ENCODE measurements at places on chromosomes 1 and 21.

GRCh38 chr1:89081005-89081404 lies 16.0 kb upstream of the GBP1 start:
- no peak for DNase-seq

DNA sequence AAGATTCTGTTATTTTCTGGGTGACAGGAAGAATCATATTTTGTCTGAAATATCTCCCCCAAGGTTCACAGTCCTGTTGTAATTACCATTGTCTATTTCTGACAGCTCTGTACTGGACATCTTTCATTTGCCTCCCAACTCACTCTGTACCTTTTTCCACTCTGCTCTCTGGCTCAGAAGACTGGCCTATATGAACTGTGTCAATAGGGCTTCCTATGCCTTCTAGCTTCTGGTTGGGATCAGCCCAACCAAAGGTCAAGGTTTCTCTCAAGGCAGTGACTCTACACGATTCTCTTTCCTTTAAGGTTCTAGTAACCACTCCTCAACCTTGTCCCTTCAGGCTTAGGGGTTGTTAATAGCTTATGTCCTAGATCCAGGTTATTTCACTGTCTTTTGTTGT lies 17.5 kb downstream of the KLHL12 start:
- no peak for DNase-seq

GRCh38 chr1:33429332-33429731 lies 1.6 kb downstream of the PHC2 start:
- DNase-seq: no peak

DNA sequence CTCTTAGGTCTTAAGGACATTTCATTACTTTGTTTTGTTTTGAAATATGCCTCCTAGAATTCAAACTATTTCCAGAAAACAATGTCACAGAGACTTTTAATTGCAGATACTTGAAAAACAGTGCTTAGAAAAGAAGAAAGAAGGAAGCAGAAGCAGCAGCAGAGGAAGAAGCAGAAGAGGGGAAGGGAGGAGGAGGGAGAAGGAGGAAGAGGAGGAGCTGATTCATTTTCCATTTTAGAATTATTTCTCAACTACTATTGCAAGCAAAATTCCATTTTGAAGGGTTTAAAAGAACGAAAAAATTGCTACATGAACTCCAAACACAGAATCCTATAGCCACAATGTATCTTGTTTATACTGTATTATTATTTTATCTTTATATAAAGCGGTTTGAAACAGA lies 13.9 kb downstream of the RC3H1 start:
- no peak for DNase-seq

DNA sequence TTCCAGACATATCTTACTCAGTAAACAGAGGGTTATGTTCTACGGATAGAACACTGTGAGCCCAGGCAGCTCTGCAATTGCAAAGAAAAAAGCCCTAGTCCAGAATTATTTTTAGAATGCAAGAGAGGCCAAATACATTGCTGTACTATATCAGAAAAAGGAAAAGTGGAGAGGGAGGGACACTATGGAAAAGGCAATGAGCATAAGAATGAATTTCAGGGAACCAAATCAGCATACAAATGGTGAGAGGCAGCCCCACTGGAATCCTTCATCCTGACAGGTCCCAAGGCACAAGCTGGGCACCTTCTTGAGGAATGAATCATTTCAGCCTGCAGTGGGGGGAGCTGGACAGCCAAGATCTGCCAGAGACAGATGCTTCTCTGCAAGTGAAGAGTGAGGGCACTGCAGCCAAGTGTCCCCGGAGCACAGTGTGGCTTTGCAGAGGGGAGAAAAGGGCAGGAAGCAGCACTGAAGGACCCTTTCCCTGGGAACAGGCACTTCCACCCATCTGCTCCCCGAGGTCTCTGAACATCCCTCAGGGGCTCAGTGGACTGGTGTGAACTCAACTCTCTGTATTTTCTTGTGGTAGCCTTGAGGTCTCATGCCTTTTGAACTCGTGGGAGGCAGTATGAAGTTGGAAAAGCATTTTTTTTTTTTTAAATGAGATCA lies 115.6 kb downstream of the XCL2 start:
- no peak for DNase-seq

DNA sequence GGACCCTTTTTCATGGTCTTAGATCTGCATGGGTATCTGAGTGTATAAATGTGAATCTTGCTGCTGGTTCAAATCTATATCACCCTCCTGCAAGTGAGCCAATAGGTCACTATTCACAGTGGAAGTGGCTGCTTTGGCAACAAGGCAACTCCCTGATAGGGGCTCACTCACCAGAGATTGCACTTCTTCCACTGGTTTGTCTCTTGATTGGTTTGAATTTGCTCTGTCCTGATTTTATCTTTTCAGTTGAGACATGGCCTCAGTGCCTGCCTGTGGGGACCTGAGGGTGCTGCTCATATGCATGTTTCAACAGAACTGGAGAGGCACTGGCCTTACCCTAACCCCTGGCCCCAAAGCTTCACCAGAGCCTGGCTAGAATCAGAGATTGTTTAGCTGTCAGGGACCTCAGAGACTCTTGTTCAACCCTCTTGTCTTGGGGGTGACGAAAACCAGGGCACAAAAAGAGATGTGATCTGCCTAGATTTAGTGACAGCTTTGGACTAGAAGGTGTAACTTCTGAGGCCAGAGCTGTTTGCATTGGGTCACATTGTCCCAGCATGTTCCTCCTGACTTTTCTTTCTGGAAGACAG lies 16.9 kb downstream of the AVPR1B start:
- no peak for DNase-seq

DNA sequence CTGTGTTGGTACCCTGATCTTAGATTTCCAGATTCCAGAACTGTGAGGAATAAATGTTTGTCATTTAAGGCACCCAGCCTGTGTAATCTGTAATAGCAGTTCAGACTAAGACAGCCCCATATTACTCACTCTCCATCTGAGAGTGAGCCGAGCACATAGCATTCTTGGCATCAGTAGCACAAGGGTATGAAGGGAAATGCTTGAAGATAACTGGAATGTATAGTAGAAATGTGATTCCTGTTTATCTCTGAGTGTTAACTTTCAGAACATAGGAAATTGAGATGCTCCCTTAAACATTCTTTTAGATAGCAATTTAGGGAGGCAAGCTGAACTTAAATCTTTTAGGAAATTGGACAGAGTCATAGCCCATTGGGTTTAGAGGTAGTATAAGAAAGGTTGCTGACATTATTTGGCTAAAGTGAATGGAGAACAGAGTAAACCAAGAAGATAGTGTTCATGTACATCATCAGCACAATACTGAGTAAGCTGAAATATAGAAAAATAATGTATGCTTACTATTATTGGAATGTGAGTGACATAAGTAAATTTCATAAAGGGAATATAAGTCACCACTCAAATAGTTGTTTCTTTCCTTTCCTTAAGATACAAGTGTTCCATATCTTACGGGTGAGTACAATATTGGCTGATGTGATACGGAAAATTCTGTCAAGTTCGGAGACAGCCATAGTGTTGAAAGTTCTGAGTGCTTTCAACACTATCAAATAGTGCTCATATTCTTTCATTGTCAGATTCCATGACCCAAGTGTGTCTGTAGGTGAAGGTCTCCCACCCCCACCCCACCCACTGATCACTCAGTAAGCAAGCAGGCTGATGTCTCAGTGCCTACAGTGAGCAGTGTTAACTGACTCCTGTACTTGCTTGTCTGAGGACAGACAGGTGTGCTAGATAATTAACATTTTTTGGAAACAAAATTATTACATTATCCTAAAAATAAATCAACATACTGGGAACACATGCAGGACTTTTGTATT lies 73.7 kb downstream of the LRRC8D start:
- no peak for DNase-seq

- DNase-seq: no peak
Measured at GRCh38 chr1:11703357-11704193, 12.1 kb downstream of the DRAXIN start.

DNA sequence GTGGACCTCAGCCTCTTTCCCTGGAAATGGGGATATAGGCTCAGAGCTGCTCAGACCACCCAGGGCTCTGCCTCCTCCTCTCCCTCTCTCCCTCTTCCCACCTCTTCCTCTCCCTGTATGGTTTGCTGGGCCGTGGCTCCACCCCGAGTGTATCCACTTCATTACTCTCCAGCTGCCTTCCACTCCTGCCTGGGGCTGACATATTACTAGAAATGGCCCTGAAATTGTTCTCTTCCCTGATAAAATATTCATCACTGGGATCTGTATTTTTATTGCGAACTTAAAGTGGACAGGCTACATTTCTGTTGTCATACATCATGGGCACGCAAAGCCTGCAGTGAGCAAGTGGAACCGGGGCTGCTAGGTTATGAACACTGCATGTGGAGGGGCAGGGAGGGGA lies 225.0 kb downstream of the HHAT start:
- DNase-seq: no peak

All from immature natural killer cell (primary cell).